Activated CD8-positive, alpha-beta memory T cell treated with anti-CD3 and anti-CD28 coated beads, Interleukin-2, amount 10 ng/mL, durations not matched to agents 7 days and 5 days (primary cell): ENCODE measurements at places on chromosomes 12 and 14. TPM values are rescaled to one million over a fixed set of nuclear protein-coding genes. Genes with fewer than 3 reads are reported as not detected.
A peak's percentile ranks its signal among the peaks of the same experiment; 100 is the strongest.

GRCh38 chr12:107761502-107761904, 566 bp upstream of the PRDM4 start:
- H3K4me3 ChIP-seq = peak overlapping the region; percentile 94
- DNase-seq = no peak
- H3K27ac ChIP-seq = peak overlapping the region; percentile 86

GRCh38 chr14:23571701-23572523, 4.3 kb upstream of the AP1G2 start:
- H3K4me3 ChIP-seq = no peak overlapping the region
- H3K27me3 ChIP-seq = peaks cover 17% of the 10 kb centered on the region
- H3K27ac ChIP-seq = no peak overlapping the region
- DNase-seq = no peak

The MUCL1 gene
- not detected for total RNA-seq

The TMEM179 gene
- not detected for total RNA-seq

- H3K4me1 ChIP-seq = no peaks in the 10 kb centered on the region
- H3K36me3 ChIP-seq = no peaks in the 10 kb centered on the region
- no peak overlapping the region for H3K4me3 ChIP-seq
- H3K27ac ChIP-seq = no peak overlapping the region
- H3K27me3 ChIP-seq = peaks cover 3% of the 10 kb centered on the region
- no peak for DNase-seq
Measured at GRCh38 chr12:105740970-105741725, 397.6 kb downstream of the NUAK1 start.

The GZMB gene
- 2,662 TPM for total RNA-seq

The DENR gene
- 50.2 TPM for total RNA-seq

DNA sequence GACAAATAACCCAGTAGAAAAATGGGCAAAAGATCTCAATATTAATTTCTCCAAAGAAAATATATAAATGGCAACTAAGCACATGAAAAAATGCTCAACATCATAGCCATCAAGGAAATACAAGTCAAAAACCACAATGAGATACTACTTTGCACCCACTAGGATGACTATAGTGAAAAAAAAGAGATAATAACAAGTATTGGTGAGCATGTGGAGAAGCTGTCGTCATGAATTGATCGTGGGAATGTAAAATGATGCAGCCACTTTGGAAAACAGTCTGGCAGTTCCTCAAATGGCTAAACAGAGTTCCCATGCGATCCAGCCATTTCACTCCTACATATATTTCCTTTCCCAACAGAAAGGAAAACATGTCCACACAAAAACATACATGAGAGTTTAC, 18.1 kb downstream of the JDP2 start:
- no peaks in the 10 kb centered on the region for H3K36me3 ChIP-seq
- no peak for DNase-seq
- H3K27ac ChIP-seq = no peak overlapping the region
- peaks cover 5% of the 10 kb centered on the region for H3K4me1 ChIP-seq

DNA sequence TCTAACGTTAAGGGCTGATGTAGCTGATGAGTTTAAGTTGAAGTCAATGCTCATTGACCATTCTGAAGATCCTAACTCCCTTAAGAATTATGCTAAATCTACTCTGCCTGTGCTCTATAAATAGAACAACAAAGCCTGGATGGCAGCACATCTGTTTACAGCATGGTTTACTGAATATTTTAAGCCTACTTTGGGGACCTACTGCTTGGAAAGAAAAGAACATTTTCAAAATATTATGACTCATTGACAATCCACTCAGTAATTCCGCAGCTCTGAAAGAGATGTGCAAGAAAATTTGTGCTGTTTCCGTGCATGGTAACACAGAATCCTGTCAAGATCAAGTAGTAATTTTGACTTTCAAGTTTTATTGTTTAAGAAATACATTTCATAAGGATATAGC, 35.0 kb upstream of the NAV3 start:
- H3K4me3 ChIP-seq = no peak overlapping the region
- H3K36me3 ChIP-seq = no peaks in the 10 kb centered on the region
- no peaks in the 10 kb centered on the region for H3K27me3 ChIP-seq
- DNase-seq = no peak

DNA sequence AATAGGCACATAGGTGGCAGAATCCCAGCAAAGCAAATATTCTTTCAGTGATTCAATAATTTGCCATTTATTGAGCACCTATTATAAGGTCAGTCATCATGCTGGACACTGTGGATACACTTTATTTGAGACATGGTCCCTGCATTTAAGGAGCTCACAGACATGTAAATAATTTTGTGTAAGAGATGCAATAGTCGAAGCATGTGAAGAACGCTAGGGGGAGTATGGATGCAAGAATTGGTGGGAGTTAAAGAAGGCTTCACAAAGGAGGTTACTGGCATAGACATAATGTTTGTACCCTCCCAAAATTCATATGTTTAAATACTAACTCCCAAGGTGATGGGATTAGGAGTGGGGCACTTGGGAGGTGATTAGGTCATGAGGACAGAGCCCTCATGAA, 260.6 kb upstream of the GARIN6 start:
- no peaks in the 10 kb centered on the region for H3K27me3 ChIP-seq
- DNase-seq = no peak
- no peak overlapping the region for H3K27ac ChIP-seq
- H3K36me3 ChIP-seq = no peaks in the 10 kb centered on the region
- H3K4me3 ChIP-seq = no peak overlapping the region

- H3K4me1 ChIP-seq = peaks cover 6% of the 10 kb centered on the region
- no peak overlapping the region for H3K4me3 ChIP-seq
- no peaks in the 10 kb centered on the region for H3K36me3 ChIP-seq
- DNase-seq = no peak
- no peak overlapping the region for H3K27ac ChIP-seq
- no peaks in the 10 kb centered on the region for H3K27me3 ChIP-seq
Measured at GRCh38 chr12:122918827-122919226, 22.9 kb upstream of the VPS37B start.

DNA sequence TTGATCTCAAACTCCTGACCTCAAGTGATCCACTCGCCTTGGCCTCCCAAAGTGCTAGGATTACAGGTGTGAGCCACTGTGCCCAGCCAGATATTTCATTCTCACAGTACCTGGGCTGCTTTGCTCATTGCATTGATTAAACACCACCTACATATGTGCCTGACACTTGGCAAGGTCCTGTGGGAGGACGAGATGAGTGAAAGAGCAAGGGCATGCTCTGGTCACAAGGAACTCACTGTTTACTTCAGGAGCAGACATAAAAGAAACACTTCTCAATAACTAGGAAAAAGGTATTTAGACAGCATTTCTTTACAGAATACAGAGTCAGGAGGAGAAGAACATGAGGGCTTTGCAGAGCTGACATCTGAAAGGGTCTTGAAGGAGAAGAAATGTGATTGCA, 91.7 kb downstream of the TMCC3 start:
- H3K27me3 ChIP-seq = peaks cover 33% of the 10 kb centered on the region
- DNase-seq = no peak
- H3K36me3 ChIP-seq = no peaks in the 10 kb centered on the region
- no peaks in the 10 kb centered on the region for H3K4me1 ChIP-seq
- no peak overlapping the region for H3K27ac ChIP-seq
- H3K4me3 ChIP-seq = no peak overlapping the region
